ENCODE measurements at places on chromosomes 2 and 18.

DNA sequence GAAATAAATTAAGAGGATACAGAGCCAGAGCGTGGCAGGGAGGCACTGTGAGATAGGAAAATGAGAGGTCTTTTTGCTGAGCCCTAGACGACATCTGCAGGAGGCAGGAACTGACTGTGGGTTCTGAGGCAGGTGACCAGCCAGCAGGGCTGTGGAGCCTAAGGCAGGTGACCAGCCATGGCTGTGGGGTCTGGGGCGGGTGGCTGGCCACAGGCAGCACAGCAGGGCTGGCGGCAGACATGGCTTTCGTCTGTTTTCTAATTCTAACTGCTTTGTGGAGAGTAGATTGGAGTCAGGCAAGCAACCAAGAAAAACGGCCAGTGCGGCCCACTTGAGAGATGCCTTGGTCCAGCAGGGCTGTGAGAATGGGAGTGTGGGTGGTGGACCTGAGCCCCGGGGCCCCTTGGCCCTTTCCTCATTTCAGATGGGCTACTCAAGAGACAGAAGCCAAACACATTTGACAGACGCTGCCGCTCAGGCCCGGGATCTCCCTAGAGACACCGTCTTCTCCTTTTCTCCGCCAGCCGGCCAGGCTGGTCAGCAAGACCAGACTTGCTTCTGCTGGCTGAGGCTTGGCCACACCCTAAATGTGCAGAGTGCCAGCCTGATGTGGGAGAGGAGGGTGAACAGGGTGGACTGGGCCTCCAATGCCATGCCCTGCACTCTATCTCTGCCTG, 19.7 kb upstream of the GNAL start:
- DNase-seq, result no peak

DNA sequence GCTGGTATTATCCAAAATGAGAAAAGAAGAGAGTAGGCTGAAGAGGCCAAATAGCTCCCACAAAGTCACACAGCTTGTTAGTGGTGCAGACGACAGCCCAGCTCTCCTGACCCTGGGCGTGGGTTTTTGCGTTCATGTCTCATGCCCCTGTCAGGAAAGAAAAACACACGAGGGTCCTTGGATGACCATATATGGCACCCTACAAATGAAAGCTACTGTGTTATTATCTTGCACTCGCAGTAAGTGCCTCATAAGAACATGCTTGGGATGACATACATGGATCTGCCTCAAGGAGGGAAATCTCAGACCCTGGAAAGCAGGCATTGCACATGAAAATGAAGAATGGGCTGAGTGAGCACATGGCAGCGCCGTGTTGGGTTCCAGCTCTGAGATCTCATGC, 89.7 kb downstream of the SEMA4F start:
- no peak for DNase-seq

GRCh38 chr2:205405752-205406151, 276.5 kb upstream of the NRP2 start:
- DNase-seq, result no peak

DNA sequence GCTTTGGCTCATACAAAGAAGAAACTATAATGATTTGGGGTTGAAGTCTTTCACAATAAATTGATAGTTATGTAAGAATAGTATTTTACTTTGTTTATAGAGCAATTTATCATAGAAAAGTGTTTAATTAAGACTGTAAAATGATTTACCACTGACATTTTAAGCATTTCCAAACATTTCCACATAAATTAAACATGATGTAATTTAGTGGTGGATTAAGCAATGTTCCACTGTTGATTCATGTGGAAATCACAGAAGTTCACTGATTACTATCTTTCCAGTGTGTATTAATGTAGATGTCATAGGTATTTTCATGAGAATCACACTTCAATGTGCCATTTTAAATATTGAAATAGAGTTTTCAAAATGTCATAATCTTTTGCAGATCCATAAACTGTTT, 40.1 kb upstream of the GRB14 start:
- no peak for DNase-seq

- DNase-seq, result no peak
Measured at GRCh38 chr18:54742659-54743604, 85.3 kb upstream of the RAB27B start.

DNA sequence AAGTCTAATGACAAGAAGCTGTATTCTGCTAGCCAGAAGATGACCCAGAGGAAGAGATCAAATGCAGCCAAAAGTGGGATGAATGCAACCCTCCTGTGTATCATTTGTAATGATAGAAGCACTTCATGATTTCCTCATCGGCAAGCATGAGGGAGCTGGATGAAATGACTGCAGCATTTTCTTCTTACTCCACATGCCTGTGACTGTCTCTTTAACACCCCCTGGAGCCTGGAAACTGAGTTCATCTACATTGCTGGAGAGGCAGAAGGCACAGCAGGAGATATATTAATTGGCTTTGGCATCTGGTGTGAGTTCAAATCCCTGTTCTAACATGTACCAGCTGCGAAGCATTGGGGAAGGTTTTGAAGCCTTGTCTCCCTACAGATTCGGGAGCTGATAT, 37.7 kb downstream of the ID2 start:
- DNase-seq, result no peak

DNA sequence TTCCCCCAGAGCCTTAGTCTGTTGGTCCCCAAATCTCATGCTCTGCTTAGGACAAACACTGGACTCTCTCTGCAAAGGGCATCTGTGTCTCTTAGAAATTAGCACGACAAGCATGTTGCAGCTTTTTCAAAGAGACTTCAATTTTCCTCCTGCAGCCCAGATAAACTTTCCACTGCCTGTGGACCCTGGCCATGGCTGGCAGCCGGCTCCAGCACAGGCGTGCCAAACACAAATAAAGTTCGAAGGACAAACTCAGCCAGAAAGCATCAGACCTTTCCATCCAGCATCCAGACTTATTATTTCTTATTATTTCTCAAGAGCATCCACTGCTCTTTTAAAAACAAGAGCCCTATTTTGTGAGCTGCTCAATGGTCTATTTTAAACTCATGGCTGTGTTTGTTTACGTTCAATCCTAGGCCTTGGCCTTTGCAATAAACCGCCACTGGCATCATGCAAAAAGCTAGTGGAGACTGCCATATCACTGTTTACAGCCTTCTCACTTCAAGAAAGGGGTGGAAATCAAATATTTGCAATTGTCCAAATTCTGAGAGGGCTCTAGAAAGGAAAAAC, 300.8 kb downstream of the BCL11A start:
- DNase-seq, result no peak

Data from stimulated activated CD4-positive, alpha-beta T cell treated with anti-CD3 and anti-CD28 coated beads, Interleukin-15, amount 100 ng/mL, for 48 hours (primary cell).